Dorsolateral prefrontal cortex (tissue), 122 donors: ENCODE measurements at places on chromosomes 4 and X. TPM values are rescaled to one million over a fixed set of nuclear protein-coding genes. Genes with fewer than 3 reads are reported as not detected.

CABS1 gene
- total RNA-seq = not detected

SYTL4 gene
- total RNA-seq = 26.2 TPM

KIF4A gene
- total RNA-seq = 0.70 TPM

CSAG3 gene
- total RNA-seq = not detected

ABCB7 gene
- total RNA-seq = 18.8 TPM

TRPC3 gene
- total RNA-seq = 5.1 TPM

APBB2 gene
- total RNA-seq = 99.2 TPM

SLC25A43 gene
- total RNA-seq = 7.4 TPM

DIAPH2 gene
- total RNA-seq = 10.3 TPM

CLDN2 gene
- total RNA-seq = not detected

UFSP2 gene
- 38.8 TPM for total RNA-seq

TDO2 gene
- total RNA-seq = 4.4 TPM

KCNE5 gene
- 0.47 TPM for total RNA-seq

SPANXN3 gene
- not detected for total RNA-seq

SHROOM3 gene
- 17.6 TPM for total RNA-seq

SORCS2 gene
- total RNA-seq = 29.9 TPM

GPR173 gene
- total RNA-seq = 18.2 TPM

H2BW2 gene
- total RNA-seq = not detected

WAS gene
- 3.4 TPM for total RNA-seq

USP17L24 gene
- not detected for total RNA-seq

STARD8 gene
- total RNA-seq = 9.1 TPM

TMEM150C gene
- total RNA-seq = 32.5 TPM

CT45A8 gene
- not detected for total RNA-seq

USP53 gene
- 15.1 TPM for total RNA-seq

HSFX3 gene
- total RNA-seq = not detected

ASIC5 gene
- total RNA-seq = not detected
